ENCODE measurements at places on chromosomes 13 and 19.
A peak's percentile ranks its signal among the peaks of the same experiment; 100 is the strongest.

DNA sequence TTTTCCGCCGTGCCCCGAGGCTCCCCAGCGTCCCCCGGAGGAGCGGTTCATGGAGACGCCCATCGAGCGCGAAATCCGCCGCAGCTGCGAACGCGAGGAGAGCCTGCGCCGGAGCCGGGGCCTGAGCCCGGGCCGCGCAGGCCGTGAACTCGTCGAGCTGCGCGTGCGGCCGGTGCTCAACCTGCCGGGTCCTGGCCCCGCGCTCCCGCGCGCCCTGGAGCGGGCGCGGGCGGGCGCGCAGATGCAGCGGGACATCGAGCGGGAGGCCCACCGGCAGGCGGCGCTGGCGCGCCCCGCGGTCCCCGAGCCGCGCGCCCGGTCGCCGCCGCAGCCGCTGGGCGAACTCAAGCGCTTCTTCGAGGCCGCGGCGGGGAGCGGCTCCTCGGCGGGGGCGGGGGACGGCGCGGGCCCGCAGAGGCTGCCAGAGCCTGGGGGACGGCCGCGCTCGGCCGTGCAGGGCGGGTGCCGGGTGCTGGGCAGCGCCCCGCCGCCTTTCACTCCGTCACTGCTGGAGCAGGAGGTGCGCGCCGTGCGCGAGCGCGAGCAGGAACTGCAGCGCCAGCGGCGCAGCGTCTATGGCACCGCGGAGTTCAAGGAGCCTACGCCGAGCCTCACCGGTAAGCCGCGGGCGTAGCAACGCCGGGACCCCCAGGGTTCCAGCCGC, 807 bp downstream of the MISP3 start:
- DNase-seq, result peak; percentile 83

GRCh38 chr13:19634256-19634740, 839 bp downstream of the MPHOSPH8 start:
- no peak for DNase-seq

DNA sequence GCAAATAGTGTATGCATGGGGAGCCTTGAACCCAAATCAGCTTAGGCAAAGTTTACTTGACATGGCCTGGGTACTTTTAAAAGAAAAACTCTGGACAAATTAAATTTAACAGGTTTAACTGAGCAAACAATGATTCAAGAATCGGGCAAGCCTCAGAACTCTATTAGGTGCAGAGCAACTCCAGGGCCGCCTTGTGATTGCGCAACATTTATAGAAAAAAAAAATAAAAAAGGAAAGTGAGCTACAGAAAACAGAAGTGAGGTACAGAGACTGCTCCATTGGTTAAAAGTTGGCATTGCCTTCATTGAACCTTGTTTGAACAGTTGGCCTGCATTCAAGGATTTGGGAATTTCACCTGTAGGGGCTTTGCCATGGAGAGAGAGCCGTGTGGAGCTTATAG, 421.0 kb upstream of the TSHZ3 start:
- no peak for DNase-seq

- no peak for DNase-seq
These were observed 656 bp upstream of the C3 start for GRCh38 chr19:6721138-6721474.

DNA sequence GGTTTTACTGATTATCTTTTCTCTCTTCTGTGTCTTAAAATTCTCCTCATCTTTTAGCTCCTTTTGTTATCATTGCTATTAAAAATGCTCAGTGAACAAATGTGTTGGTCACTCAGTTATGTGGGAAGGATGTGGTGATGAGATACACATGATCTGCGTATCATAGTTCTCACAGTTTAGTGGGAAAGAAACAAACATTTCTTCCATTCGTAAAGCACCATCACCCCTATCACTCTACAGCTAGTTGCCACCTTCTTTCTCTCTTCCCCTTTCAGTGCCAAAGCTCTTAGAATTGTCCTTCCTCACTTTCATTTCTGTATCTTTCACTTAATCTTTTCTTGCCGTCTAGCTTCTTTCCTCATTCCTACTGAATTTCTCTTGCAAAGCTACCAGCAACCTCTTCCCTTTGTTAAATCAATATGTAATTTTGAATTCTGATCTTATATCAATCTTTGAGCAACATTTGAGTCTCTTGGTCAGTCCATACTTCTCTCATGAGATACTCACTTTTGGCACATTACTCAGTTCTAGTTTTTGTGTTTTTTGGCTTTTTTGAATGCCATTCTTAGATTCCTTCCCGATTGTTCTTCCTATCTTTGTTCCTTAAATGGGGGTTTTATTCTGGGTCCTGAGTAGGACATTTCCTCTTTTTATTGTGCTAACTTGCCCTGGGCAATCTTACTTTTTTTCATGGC, 122.3 kb downstream of the PCCA start:
- DNase-seq, result no peak

DNA sequence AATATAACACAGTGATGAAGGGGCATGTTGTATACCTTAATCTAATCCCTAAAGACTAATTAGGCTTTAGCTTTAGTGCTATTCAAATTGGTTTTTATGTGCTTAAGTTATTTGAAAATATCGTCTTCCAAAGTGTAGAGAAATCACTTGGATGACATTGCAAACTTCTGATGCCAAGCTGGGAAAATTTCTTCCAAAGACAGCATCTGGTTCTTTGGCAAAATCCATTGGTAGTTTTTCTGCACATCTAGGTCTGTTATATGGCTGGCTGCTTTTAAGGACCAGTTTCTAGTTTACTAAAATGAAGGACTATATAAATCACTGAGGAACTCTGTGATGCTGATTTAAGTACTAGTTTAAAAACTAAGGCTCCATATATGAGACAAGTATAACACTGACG, 2362.3 kb downstream of the PCDH9 start:
- no peak for DNase-seq

All from stimulated activated CD4-positive, alpha-beta T cell treated with anti-CD3 and anti-CD28 coated beads, Interleukin-15, amount 100 ng/mL, for 24 hours (primary cell).